DMS53 (cell line): ENCODE measurements at places on chromosomes 7 and 10.

DNA sequence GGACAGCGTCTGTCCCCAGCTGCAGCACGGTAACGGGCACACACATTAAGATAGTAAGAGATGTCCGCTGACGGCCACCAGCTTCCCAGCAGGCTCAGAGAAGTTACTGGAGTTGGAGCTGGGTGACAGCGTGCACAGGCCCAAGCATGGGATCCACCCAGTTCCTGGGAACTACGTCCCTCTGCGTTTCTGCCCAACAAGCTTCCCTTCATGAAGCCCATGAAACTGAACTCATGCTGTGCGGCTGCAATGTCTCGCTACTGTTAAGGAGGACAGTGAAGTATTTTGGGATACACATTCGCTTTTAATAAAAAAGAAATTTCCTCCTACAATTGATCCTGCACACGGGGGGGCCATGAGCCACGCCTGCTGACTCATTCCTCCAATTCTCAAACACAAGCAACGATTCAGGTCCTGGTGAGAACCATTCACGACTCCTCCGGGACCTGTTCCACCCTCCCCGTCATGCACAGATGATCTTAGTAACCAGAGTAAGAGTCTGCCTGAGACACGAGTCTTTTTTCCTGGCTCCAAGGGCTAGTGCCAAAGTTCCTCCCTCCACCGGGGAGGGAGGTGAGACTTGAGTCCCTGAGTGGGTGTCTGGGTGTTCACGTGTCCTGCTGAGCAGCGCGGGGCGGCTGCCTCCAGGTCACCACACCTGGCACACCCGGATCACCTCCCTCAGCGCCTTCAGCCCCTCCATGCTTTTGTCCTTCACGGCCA, 2.6 kb downstream of the PSMG3 start:
- no peak for DNase-seq

DNA sequence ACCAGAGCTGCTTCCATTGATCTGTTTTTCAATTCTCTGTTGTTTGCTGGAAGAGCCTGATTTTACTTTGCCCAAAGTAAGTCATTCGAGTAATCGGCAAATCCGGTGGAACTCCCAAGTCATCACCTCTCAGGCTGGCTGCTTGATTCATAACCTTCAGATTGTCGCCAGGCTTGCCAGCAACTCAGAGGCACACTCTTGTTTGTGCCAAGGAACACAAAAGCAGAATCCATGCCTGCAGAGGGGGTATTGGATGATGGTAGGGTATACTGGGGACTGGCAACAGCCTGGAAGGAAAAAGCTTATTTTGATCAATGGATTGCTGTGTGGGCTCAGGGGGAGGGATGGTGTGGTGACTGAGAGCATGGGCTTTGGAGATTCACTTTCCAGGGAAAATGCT, 542.4 kb downstream of the SORCS3 start:
- DNase-seq: no peak

DNA sequence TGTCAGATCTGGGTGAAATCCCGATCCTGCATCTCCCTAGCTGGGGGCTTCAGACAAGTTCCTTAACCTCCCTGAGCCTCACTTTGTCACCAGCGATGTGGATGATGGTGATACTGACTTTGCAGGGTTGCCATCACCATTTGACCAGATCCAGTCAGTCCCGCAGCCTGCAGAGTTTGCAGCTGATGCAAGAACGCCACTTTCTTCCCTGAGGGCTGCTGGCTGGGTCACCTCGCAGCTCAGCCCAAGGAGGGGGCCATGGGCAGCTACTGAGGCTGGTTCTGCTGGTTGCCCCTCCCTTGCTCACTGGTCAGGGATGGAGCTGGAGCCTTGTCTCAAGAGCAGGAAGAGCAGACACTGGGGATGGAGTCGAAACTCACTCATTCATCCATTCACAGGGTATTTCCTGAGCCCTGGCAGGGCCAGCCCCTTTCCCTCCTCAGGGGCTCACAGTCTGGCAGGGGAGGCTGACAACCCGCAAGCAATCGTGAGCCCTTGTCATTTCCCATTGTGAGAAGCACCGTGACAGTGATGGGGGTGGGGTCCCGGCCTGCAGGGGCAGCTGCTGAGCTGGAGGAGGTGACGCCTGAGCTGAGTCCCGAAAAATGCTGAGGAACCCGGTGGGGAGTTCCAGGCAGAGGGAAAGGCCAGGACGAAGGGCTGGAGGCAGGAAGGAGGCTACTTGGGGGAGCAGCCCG, 111.1 kb upstream of the TCF7L2 start:
- DNase-seq: no peak

DNA sequence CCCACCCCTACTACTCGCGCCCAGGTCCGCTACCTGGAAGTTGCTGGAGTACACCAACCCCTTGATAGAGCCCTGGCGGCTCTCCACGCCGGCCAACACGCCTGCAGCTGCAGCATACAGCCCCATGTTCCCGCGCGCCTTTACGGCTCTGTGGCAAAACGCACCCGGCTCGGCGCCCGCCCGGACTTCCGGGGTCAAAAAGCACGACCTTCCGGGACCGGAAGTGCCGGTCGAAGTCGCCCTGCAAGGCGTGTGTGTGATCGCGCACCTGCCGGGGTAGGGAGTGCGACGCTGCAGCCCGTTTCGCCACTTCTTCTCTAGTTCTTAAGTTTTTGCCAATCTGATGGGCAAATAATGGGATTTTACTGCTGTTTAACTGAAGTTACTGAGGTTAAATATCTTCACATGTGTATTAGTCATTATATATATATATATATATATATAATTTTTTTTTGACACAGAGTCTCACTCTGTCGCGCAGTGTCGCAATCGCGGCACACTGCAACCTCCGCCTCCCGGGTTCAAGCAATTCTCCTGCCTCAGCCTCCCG, at the start of gene NSUN5:
NSUN5 (minus strand) TSS at position 162 of the 550 bp plus-strand sequence; CDS start at position 126, 36 bp downstream.
- peak; percentile 99 for DNase-seq

DNA sequence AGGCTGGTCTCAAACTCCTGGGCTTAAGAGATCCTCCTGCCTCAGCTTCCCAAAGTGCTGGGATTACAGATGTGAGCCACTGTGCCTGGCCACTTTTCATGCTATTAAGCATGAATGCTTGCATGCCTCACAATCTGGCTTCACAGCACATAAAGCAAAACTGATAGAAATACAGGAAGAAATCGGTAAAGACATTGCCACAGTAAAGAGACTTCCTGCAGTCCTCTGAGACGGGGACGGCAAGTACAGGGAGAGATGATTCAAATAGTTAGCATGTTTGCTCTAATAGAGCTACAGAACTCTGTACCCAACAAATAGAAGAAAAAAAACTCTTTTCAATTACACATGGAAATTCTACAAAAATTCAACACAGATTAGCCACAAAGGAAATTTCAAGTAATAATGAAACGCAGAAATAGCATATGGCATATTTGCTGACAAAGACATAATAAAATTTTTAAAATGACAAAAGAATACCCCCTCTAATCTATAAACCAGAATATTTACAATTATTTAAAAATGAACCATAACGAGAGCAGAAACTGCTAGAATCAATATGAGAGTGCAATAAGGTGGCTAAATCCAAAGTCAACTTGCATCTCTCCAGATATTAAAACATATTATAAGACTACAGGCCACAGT, 32.3 kb downstream of the CARD11 start:
- DNase-seq: no peak

DNA sequence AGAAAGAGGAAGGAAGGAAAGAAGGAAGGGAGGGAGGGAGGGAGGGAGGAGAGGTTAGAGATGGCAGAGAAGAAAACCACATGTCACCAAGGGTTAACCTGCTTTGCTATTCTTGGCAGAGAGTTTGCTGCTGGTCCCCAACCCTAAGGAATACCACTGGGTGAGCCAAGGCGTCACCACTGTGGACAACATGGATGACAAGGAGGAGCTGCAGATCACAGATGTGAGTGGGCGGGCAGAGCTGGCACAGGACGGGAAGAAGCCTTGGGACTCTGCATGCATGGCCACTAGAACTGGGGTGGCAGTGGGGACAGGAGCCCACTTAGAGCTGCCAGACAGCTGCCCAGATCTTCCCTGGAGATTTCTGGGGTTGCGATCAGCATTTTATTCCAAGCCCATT, 17.2 kb upstream of the MYH16 start:
- DNase-seq: no peak

GRCh38 chr7:100719523-100720278, 567 bp upstream of the EPO start:
- peak; percentile 31 for DNase-seq

- no peak for DNase-seq
These were observed 124.8 kb upstream of the RPA3 start for GRCh38 chr7:7843240-7843639.

GRCh38 chr7:158313931-158314330, 273.7 kb downstream of the PTPRN2 start:
- no peak for DNase-seq
